ENCODE measurements at places on chromosomes 4 and X. TPM values are rescaled to one million over a fixed set of nuclear protein-coding genes. Genes with fewer than 3 reads are reported as not detected.

DNA sequence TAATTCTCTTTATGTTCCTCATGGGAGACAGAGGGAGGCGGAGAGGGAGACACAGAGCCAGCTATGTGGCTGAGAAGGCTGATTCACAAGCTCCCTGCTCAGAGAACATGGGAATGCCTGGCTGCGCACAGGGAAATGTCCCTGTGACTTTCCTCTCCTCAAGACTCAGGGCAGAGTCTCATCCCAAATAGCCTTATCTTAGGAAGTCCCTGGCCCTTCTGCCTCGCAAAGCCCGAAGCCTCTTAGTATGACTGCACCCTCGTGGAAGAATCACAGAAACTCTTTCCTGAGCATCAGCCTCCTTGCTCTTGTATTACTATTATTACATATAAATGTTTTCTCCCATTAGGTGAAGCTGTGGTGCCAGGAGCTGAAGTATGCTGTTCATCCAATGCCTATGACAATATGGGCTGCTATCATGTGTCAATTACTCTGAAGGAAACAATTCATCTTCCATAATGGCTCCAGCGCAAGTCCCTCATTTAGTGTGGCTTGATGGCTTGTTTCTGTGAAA lies 230.5 kb downstream of the MGST2 start:
- DNase-seq, result no peak

DNA sequence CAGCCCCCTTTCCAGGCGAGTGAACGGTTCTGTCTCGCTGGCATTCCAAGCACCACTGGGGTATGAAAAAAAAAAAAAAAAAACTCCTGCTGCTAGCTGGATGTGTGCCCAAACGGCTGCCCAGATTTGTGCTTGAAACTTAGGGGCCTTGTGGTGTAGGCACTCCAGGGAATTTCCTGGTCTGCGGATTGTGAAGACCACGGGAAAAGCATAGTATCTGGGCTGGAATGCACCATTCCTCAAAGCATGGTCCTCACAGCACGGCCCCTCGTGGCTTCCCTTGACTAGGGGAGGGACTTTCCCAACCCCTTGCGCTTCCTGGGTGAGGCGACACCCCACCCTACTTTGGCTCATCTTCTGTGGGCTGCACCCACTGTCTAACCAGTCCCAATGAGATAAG lies 516.8 kb upstream of the FAM241A start:
- DNase-seq, result no peak

DNA sequence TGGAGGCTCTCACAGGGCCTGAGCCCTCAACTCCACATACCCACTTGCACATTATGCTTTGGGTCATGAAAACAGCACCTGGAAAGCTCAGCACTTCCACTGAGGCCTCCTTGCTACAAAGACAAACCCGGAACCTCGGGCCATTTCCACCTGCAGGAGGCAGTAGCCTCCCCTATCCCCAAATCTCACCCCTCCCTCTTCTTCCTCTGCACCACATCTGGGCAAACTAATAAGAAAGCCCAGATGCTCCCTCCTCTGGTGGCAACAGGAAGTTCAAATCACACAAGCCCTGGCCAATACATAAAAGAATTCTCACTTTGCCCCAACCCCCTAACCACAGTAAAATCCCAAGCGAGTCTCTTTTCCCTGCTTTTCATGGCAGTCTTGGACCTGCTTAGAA lies 136.4 kb downstream of the MAPK10 start:
- peak; percentile 33 for DNase-seq

DNA sequence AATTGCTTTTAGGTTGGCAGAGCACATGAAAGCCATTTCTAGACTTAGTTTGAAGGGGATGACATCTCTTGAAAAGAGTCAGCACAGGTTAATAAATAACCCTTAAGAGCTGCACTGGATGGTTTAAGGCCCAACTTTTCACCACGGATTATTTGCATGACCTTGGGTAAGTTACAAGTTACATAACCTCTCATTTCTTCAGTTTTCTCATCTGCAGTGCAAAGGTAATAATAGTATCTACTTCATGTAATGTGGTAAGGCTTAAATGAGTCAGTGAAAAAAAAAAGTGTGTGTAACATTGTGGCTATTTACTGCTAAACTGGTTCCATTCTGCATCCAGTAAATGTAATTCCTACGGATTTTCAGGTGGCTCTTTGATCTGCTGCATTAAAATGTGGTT lies 715.8 kb downstream of the CCSER1 start:
- no peak for DNase-seq

GRCh38 chr4:143531788-143532491 lies 18.4 kb downstream of the SMARCA5 start:
- DNase-seq, result no peak

DNA sequence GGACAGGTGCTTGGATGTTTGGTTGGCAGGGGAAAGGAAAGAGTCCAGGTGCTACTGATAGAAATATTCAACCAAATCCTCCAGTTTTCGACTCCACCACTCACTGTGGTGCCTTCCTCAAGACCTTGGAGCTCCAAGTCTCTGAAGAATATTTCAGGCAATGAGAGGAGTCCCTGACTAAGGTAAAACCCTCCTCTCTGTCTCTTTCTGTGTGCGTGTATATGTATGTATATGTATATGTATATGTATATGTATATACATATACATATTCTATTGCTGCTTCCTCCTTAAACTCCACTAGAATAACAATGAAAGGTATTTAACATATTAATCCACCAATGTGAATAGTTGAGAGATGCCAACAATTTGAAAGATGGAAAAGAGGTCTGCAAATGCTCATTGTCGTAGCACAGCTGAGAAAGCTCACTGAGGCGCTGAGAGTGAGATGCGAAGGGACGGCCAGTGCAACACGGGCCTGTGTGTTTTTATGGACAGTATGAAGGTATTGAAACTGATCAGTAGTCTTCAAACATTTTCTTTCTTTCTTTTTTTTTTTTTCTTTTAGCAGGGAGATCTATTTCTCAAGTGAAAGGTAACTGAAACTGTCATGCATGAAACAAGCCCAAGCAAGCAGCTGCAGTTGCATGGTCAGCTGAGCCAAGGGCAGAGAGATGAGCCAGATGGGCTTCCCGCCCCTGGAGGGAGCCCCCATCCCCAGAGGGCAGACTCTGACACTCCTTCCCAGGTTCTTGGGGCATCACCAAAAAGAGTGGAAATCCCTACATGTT lies 41.1 kb upstream of the HS3ST1 start:
- DNase-seq, result no peak

- peak; percentile 1 for DNase-seq
Measured at GRCh38 chr4:14222377-14223029, 595.0 kb upstream of the BOD1L1 start.

DNA sequence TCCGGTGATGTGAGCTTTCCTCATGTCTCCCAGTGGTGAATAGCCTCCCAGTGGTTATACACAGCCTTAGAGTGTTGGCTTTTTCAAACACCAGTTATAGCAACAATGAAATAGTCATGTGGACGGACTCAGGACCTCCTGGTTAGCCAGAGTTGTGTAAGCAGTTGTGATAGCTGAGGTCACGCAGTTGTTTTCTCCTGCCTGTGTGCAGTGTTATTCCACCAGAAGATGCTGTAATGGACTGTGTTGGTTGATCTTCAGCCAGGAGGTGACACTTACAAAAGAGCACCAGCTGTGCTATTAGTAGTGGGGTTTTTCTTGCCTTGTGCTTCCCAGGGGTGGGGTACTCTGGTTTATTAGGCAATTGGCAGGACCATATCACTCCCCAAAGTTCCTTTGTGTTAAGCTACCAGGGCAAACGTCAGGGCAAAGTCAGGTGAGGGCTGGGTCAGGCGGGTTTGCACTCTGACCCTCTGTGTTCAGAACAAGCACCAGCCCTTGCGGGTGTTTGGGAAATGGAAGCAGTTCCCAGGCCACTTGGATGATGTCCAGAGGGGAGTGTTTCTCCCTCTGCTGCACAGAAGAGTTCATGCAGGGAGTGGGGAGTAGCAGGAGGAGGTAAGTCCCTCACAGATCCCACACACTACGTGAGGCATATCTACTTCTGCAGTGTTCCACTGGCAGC lies 252.6 kb downstream of the TMEM47 start:
- DNase-seq, result no peak

DNA sequence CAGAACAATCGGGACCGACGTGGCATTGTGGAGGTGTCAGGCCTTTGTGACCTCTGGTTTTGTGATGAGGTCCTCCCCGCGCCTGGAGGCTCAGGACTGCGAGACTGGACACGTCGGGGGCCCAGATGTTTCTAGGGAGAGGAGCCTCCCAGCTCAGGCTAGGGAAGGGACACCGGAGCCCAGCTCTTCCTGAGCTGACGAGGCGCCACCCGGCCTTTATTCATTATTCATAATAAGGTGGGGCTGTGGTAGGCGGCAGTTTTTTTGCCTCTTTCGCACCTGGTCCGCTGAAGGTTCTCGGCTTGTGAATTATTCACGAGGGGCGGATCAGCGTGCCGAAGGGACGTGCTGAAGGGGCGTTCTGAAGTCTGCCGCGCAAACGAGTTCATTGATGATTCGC lies 2.3 kb upstream of the UBA1 start:
- peak; percentile 41 for DNase-seq

DNA sequence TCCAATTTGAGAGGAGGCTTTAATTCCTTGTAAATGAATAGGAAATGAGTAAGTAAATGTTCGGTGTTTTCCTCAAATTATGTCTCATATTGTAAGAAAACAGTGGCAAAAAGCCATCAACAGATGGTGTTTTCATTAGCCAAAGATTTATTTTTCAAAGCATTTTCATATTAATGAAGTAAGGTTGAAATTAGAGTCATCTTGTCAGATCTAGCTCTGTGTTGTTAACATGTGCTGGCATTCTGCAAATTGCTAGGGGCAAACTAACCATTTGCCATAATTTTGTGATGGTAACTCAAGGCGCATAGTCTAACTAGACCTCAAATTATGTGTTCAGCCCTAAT lies 24.7 kb downstream of the MID2 start:
- DNase-seq, result no peak

DNA sequence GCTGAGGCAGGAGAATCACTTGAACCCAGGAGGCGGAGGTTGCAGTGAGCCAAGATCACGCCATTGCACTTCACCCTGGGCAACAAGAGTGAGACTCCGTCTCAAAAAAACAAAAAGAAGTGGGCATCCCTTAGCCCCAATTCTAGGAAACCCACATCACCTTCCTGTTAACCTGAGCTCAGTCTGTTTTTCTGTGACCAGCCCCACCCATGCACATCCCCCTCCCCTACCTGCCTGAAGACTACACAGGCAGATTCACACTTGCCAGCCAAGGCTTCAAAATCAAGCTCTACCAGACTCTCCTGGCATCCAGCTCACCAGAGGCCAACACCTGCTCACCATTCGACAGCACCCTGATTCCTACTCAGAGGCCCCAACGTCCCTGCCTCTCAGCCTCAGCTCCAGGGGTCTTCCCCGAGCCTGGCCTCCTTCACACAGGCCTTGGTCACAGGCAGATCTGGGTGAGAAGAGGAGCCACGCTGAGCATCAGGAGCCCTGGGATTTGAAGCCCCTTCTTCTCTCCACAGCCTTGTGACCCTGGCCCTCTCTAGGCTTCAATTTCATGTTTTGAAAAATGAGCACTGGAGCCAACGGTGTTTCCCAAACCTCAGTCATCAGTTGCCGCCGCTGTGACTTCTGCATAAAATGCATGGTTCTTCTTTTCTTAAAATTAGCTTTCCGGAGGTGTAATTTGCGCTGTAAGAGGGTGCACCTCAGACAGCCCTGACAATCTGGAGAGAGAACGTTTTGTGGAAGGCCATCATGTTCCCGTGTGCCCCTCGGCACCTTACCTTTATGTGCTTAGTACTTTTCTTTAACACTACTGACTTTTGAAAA lies 47.3 kb downstream of the JAKMIP1 start:
- no peak for DNase-seq

GRCh38 chr4:39682138-39682537 lies 15.8 kb upstream of the UBE2K start:
- DNase-seq, result no peak

DNA sequence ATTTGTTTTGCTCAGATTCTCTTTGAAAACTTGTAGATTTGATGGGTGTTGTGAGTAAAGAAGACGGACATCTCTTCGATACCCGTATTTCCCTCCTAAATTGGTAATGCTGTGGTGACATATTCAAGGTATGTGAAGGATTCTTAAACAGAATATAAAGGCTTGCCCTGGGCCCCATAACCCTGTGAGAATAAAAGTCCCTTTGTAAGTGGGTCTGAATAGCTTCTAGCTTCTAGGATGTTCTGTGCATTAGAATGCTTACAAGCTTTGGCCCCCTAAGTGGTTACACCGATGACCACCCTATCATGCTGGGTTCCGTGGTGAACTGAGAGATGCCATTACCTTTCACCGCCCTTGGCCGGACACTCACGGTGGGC lies 574 bp upstream of the MOB1B start:
- no peak for DNase-seq

DNA sequence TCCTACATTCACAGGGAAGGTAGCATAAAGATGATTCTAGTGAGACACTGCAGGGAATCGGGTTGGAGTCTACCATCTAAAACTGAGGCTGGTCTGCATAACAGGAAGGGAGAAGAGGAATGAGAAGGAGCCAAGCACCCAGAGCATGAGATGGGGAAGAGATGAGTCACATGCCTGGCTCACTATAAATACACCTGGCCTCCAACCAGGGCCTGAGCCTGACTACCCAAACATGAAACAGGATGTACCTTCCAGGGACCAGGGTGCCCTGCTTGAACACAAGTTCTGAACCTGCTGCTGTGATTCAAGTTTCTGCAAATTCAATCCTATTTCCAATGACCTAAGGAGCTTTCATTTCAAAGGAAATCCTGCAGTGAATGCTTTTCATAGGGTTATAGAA lies 24.9 kb downstream of the CD99L2 start:
- DNase-seq, result peak; percentile 17

DNA sequence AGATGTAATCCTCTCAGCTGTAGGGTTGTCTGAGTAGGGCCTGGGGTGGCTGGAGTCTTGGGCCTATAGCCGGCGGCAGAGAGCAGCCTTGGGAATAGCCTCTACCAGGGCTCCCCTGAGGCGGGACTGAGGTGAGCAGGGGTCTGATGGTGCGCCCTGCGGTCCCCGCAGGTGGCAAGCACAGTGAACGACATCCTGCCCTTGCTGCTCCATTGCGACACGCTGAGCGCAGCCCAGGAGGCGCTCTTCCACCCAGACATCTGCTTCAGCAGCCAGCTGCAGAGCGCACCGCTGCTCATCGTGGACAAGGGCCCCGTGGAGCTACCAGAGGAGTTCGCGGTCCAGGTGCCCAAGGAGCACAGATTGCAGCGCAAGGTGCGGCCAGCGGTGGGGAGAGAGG lies 317.0 kb downstream of the ADGRL3 start:
- no peak for DNase-seq

- peak; percentile 4 for DNase-seq
Measured at GRCh38 chr4:164748375-164748774, 5.6 kb upstream of the SMIM31 start.

The UGT2A1 gene
- total RNA-seq, result not detected

The BTC gene
- total RNA-seq, result 0.20 TPM

The COX7B2 gene
- not detected for total RNA-seq

The F8A3 gene
- total RNA-seq, result 1.1 TPM

The KCND1 gene
- 0.59 TPM for total RNA-seq

The MAGED4 gene
- total RNA-seq, result 1.2 TPM

The RBMXL3 gene
- total RNA-seq, result not detected

The ARX gene
- total RNA-seq, result not detected

The LGI2 gene
- total RNA-seq, result not detected

Data from RPMI7951 (cell line).